CD4-positive, alpha-beta T cell treated with Interferon alpha-2 for 1 hour (primary cell): ENCODE measurements at places on chromosomes 12 and 14.

DNA sequence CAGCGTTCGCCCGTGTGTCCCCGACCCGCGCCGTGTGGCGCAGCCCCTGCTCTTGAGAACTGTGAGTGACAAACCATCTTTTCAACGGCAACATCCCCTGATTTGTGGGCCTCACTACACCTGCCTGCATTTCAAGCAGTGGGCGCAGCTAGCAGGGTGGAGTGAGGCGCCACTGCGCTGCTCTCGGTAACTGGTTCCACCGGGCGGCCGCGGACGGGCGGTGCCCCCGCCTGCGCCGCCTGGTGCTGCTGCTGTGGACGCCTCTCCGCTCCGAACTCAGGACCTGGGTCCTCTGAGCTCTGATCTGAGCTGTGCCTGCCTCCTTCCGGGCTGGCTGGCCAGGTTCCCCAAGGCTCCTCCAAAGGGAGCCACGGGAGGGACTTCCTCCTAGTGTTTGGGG is 5.9 kb upstream of the DEGS2 start:
- DNase-seq, result no peak

DNA sequence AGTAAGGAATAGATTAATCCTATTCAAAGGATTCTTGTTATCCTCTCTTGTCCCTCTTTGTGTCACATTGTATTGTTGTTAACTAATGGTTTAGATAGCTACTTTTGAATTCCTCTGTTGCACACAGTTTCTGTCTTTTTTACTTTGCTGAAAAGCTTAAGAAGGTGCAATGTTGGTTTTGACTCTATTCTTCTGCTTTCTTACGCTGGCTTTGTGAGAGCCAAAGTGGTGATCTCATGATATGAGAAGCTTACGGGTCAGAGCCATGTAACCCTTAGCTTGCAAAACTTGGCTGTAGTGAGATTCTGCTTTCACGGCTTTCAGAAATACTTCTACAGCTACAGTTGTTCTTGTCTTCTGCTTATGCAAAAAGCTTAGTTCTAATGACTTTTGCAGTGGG is 239.7 kb downstream of the TRHDE start:
- DNase-seq, result no peak

DNA sequence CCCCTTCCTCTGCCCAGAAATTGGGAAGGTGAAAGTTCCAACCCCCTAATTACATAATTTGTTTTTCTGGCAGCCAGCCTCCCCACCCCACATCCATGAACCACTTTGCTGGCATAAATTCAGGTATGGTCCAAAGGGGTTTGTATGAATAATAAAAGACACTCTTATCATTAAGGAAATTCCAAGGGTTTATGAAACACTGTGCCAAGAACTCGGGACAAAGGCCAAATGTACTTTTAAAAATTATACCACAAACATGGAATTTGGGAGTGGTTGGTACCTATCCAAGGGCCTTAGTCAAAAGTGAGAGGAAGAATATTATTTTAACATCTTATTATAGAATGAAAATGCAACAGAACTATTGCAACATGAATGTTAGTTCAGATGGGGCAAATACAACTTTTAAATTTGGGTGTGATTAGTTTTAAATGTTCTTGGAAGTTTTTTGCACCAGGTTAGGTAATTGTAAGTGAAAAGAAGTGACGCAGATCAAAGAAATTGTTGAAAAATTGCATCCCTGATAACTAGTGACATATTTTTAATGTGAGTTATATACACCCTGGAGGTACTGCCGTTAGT is 217.8 kb downstream of the TMEM117 start:
- DNase-seq, result no peak

DNA sequence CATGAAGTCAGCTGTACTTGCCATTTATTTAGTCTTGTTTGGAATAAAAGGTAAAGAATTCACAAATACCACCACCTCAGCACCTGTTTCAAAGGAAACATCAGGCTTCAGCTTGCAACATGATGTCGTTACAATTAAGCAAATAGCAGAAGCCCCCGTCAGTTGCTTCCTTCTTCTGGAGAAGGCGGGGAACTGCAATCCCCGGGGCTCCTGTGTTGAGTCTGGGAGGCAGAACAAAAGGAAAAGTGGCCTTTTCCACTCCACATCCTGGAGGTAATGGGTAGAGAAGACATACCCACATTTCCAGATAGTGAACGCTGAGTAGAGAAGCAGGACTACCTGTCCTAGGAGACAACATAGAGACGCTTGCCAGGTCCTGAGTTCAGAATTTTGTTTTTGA is 92.8 kb downstream of the DNAH10 start:
- no peak for DNase-seq

DNA sequence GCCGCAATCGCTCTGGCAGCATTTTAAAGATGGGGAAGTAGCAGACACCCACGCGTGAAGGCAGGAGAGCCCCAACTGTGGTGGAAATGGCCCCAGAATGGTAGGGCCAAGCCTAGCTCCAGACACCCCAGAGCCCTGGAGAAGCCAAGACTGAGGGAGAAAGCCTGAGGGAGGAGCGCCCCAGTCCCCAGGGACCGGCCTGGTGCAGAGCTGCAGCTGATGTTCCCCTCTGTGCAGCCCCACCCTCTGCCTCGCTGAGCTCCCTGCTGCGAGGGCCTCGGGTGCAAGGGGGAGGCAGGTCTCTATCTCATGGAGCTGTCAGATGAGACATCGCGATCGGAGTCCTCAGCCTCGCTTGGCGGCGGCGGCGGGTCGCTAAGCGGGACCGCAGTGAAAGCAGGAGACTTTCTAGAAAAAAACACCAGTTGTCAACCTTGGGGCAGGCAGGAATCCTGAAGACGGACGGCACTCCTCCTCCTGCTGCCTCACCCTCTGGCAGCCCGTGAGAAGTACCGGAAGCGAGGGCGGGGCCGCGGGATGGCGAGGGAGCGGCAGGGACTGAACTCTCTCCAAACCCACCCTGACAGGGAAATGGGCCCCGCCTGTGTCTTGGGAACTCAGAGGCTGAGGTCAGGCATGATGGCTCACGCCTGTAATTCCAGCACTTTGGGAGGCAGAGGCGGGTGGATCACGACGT is 6.0 kb downstream of the GAPDH start:
- DNase-seq, result no peak

DNA sequence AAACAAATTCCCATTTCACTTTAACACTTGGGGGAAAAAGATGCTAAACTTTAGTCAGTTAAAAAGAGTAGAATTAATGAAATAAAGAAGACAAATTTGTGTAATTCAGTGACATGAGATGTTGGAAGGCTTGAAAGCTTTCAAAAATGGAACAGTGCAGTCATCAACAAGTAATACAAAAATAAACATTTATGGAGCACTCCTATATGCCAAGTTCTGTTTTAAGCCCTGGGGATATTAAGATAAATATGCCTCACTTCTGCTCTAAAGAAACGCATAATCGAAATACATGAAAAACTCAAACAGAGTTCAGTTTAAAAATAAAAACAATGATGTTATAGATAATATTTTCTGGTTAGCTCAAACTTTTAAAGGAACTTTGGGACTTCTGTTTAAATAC is 93.0 kb downstream of the KCNH5 start:
- no peak for DNase-seq

DNA sequence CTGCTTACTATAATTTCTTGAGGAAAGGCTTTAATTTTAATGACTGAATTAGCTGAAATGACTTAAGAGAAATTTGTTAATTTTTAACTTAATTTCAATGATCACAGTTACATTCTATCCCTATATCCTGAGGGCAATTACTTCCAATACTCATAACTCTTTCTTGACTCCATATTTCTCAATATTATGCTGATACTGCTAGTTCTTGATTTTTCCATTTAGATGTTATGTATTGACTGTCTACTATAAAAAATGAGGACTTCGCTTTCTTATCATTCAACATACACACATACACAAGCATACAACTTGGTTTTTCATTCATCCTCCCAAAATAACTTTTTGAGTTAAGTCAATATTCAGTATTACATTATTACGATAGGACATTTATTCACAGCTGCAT is 176.2 kb downstream of the PHLDA1 start:
- DNase-seq, result no peak

DNA sequence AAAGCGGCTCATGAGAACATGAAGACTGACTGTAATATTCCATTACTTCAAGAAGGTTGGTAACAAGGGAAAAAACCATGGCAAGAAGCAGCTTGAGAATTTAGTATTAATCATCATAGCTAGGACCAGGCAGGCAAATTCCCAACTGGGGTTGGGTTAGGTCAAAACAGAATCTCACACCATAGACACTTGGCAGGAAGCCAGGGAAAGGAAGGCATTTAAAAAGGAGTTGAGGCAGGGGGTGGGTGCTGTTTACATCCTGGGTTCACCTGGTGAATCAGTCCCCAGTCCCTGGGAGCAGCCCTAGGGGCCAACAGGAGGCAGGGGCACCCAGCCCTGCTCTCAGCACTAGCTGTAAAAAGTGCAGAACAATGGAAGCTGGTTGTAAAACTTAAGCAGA is 108.6 kb downstream of the EGLN3 start:
- no peak for DNase-seq

GRCh38 chr14:105317546-105317945 is 3.0 kb downstream of the PACS2 start:
- DNase-seq, result no peak
